Adrenal gland (tissue), 19 donors: ENCODE measurements at places on chromosomes 11 and 22. TPM values are rescaled to one million over a fixed set of nuclear protein-coding genes. Genes with fewer than 3 reads are reported as not detected.
A peak's percentile ranks its signal among the peaks of the same experiment; 100 is the strongest.

OR10A2 gene
- not detected for polyA plus RNA-seq

DNA sequence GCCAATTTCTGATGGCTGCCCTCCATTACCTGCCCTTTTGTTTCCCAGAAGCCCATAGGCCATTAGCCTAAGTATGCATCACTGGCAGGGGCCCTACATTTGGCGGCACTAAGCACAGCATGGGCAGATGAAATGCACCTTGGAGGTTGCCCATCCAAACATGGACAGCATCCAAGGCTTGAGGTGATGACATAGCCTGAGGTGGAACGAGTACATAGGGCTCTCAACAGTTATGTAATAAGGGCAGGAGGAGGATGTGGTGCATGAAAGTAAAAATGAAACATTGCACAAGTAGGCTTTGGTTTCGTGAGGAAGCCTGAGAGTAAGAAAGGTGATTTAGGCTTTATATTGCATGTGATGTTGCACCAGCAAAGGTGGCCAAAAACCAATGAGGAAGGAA lies 148.1 kb downstream of the FAM76B start:
- peak; percentile 34 for DNase-seq

DNA sequence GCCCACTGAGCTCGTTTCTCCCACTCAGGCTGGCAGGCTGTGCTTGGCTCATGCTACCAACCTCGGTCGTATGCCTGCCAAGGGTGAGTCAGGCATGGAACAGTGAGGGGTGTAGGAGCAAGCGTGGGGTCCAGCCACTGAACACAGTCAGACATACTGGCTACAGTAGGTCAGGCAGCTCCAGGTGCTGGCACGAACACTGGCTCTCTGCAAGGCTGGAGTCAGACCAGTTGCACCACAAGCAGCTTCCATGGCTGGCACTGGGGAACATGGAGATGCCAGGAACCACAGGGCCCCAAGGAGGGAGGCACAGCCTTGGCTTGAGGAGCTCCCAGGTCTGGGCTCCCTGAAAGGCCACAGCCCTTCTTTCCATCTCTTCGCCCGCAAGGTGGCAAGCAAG lies 410.7 kb upstream of the KIRREL3 start:
- DNase-seq, result no peak

GLYATL1 gene
- 0.07 TPM for polyA plus RNA-seq

DNA sequence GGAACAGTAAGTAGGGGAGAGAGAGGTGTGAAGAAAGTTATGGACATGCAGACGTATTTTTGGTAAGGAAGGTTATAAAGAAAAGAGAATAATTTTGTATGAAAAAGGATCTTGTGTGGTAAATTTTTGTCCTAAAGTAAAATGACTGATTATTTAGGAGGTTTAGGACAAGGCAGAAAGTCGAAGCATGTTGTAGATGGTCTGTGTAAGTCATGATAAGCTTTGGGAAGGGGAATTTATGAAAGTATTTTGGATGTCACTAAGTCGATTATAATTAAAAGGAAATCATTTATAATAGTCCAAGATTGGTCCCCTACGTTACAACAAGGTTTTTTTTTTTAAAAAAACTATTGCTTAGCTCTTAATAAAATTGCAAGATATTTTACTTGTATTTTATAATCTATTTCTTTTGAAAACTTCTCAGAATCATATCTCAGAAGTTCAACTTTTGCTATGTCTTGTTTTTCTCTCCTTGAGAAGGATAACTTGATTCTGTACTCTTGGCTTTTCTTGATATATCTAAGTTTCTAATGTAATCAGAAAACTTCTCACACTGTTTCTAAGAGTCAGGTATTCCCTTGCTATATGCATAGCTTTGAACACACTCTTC lies 10.9 kb upstream of the CABP2 start:
- DNase-seq, result no peak

- DNase-seq, result peak; percentile 77
Measured at GRCh38 chr11:36235750-36236149, 53.5 kb downstream of the COMMD9 start.

DBX1 gene
- polyA plus RNA-seq, result not detected

APOL5 gene
- not detected for polyA plus RNA-seq

DNA sequence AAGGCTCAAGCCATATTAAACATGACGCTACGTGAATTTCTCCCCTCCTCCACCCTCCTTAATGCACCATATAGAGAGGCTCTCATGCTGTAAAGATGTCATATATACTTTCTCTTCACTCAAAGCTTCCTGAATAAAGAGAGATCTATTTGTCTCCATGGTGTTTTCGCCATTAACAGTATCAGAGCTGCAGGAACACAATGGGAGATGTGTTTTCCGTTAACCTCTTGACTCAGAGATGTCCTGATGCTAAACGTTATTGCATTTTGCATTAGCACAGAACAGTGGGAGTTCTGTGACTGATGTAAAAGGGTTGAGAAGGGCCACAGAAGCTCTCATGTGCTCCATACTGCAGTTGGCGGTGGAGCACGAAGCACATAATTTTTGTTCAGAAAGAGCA lies 25.7 kb upstream of the BLID start:
- no peak for DNase-seq

GTSE1 gene
- 1.0 TPM for polyA plus RNA-seq

GRCh38 chr11:112470355-112470754 lies 209.7 kb upstream of the PLET1 start:
- DNase-seq, result no peak

- no peak for DNase-seq
Measured at GRCh38 chr22:46801826-46802607, 39.6 kb downstream of the TBC1D22A start.

DNA sequence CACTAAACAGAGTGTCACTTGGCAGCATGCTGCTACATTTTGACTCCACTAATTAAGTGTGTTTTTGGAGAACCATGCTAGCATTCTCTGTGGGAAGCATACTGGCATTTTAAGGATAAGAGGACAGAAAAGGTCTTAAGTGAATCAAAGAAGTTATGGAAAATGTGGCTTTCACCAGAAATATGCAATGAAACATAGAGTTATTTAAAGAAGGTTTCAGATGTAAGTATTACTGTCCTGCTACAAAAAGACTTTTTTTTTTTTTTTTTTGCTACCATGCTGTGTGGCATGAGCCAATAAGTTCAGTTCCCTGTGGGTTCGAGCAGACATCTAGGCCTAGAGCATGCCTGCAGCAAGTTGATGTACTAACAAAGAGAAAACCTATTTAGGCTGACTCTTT lies 187.6 kb downstream of the MSANTD4 start:
- DNase-seq, result no peak

MPZL2 gene
- polyA plus RNA-seq, result 10.2 TPM

DNA sequence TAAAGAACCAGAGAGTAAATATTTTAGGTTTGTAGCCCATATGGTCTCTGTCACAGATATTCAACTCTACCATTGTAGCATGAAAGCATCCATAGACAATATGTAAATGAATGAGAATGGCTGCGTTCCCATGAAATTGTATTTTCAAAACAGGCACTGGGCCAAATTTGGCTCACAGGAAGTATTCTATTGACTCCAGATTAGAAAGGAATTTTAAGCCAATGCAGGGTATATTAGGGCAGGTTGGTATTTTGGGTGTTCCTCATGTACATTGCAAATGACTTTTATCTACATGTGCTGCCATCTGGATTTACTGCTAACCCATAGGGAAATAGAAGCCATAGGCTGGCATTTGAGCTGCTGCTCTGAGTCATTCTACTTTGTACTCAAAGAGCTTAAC lies 35.1 kb upstream of the PDGFD start:
- no peak for DNase-seq

- no peak for DNase-seq
Measured at GRCh38 chr11:1041149-1041467, 4.6 kb upstream of the MUC6 start.

OR5A1 gene
- not detected for polyA plus RNA-seq

- DNase-seq, result no peak
Measured at GRCh38 chr22:23351321-23351720, 171.0 kb downstream of the BCR start.

DNA sequence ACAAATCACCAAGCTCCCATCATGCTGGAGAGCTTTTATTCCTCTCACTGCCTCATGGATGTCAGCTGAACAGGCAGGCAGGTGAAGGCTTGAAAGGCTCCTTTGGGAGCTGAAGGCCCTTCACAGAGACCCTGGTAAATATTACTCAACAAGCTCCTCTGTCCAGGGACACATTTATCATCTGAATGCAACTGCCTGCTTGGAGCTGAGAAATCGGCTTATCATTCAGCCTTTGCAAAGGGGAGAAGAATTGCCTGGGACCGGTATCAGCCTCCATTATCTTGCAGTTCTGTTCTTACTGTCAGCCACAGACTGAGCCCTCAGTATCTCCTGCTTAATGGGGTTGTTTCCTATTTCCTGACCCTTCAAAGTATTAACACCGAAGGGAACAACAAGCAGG lies 113.8 kb upstream of the PITPNB start:
- no peak for DNase-seq

GLYAT gene
- polyA plus RNA-seq, result not detected

GRCh38 chr11:7581021-7581590 lies 67.3 kb downstream of the PPFIBP2 start:
- no peak for DNase-seq

- DNase-seq, result no peak
Measured at GRCh38 chr11:3849297-3849874, 6.1 kb upstream of the STIM1 start.

GRCh38 chr22:42766860-42767259 lies 46.2 kb upstream of the A4GALT start:
- DNase-seq, result no peak

- DNase-seq, result no peak
Measured at GRCh38 chr11:64323373-64323772, 5.5 kb downstream of the PRDX5 start.

TREH gene
- 5.1 TPM for polyA plus RNA-seq

DNA sequence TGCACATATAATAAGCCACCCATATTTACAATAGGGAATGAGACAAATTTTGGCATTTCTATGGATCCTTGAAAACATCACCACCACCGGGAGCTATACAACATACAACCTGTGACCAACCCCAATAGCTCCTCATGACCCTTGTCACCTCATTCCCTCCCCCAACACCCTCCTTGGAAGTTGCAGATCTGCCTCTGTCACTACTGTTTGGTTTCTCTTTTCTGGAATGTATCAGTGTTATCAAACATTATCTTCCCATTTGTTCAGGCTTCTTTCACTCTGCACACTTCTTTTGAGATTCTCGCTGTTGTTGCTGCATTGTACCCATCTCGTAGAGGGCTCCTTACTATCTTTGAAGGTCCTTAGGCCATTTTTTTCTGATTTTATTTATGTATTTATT lies 75.6 kb downstream of the ZNF280B start:
- no peak for DNase-seq

DNA sequence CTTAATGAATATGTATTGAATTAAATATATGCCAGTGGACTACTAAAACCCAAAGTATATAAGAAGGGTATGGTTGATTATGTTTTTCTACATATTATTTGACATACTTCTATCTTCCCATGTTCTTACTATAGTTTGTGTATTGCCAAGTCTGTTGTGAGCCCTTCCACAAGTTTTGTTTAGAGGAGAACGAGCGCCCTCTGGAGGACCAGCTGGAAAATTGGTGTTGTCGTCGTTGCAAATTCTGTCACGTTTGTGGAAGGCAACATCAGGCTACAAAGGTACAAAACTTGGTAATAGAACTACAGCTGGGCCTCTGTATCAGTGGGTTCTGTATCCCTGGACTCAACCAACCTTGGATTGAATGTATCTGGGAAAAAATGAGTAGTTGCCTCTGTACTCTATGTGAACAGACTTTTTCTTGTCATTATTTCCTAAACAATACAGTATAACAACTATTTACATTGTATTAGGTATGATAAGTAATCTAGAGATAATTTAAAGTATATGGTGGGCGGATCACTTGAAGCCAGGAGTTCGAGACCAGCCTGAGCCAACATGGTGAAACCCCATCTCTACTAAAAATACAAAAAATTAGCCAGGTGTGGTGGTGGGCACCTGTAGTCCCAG lies 38.7 kb upstream of the TTC36 start:
- DNase-seq, result peak; percentile 55

GRCh38 chr22:28348613-28349609 lies 330.7 kb downstream of the TTC28 start:
- DNase-seq, result no peak

CST6 gene
- polyA plus RNA-seq, result 0.24 TPM

GRCh38 chr22:42172773-42173172 lies 42.2 kb upstream of the CYP2D6 start:
- DNase-seq, result peak; percentile 30

ZNF280B gene
- 1.4 TPM for polyA plus RNA-seq

SSTR3 gene
- polyA plus RNA-seq, result 0.34 TPM

- DNase-seq, result no peak
Measured at GRCh38 chr11:72039856-72040401, 40.4 kb downstream of the NUMA1 start.

TSGA10IP gene
- 0.03 TPM for polyA plus RNA-seq

DNA sequence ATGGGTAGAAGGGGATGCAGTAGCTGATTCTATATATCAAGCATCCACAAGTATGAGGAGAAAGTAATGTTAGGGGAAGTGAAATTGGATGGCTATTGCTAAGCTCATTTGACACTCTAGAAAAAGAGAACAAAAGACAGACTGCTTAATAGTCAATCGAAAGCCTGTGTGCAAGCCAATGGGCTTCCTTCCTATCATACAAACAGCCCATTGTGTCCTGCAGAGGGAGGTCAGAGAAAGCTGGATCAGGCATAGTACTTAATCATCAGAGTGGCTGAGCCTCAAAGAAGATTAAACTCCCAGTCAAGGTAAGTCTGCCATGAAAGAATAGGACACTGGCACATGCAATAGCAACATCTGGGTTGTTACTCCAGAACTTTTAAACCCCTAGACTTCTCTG lies 50.9 kb upstream of the PGR start:
- no peak for DNase-seq

SEPTIN5 gene
- polyA plus RNA-seq, result 73.4 TPM

SPDYC gene
- not detected for polyA plus RNA-seq

DNA sequence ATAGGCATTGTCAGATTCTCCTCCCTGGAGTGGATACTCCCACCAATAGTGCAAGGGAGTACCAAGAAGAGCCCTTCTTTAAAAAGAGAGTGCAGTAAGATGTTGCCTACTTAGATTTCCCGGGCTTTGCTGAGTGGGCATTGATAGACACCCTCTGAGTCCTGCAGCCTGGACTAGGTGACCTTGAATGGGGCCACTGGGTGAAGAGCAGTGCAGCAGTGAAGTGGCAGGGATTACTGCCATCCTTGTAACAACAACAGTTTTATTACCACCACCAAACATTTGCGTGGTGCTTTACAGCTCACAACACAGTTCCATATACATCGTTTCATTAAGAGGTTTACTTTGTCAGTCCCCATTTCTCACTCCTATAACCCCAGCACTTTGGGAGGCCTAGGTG lies 59.4 kb downstream of the MICAL2 start:
- DNase-seq, result no peak

GAS2 gene
- polyA plus RNA-seq, result 0.56 TPM

DNA sequence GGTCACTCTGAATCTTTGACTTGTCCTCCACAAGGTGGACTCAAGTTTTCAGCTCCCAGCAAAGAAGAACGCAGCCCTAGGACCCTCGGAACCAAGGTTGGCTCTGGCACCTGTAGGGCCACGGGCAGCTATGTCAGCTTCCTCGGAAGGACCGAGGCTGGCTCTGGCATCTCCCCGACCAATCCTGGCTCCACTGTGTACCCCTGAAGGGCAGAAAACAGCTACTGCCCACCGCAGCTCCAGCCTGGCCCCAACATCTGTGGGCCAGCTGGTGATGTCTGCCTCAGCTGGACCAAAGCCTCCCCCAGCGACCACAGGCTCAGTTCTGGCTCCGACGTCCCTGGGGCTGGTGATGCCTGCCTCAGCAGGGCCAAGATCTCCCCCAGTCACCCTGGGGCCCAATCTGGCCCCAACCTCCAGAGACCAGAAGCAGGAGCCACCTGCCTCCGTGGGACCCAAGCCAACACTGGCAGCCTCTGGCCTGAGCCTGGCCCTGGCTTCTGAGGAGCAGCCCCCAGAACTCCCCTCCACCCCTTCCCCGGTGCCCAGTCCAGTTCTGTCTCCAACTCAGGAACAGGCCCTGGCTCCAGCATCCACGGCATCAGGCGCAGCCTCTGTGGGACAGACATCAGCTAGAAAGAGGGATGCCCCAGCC lies 2.2 kb downstream of the INPP5J start:
- no peak for DNase-seq
